ENCODE measurements at places on chromosomes 13 and 19.

GRCh38 chr19:5229778-5230335 lies 110.8 kb downstream of the PTPRS start:
- DNase-seq, result no peak

- DNase-seq, result peak; percentile 61
Observed at GRCh38 chr19:43675269-43675879, 5.4 kb upstream of the PLAUR start.

DNA sequence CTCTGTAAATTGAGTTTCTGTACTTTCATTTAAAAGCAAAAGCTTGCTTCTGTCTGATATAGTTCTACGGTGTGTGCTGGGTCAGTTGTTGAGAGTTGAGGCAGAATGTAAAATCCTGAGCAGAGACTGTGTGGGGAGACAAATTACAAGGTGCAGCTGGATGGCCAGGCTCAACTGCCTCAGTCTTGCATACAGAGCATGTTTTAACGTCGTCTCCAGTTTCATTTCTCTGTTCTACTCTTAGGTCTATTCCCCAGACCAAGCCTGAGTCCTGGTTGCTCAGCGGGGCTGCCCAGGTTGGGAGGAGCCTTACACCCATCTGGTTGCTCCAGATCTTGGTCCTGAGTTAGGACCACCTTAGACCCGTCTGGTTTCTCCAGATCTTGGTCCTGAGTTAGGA lies 54.4 kb upstream of the MEDAG start:
- DNase-seq, result no peak

DNA sequence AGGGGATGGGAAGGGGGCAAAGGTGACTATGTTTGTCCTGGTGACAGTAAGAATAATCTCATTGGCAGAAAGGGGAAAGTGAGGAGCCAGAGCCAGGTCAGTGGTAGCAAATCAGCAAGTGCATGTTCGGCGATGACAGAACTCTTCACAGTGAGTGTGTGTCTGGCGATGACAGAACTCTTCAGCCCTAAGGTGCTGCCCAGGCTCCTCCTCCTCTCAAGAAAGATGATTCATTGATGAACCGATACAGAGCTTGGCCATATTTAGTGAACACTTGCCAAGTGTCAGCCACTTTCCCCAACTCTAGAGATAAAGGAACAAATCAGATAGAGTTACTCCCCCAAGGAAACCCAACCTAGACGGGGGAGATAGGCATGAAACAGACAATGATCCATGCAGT lies 199.3 kb upstream of the UBL3 start:
- DNase-seq, result no peak

- no peak for DNase-seq
Observed at GRCh38 chr19:4993683-4994082, 24.8 kb downstream of the KDM4B start.

DNA sequence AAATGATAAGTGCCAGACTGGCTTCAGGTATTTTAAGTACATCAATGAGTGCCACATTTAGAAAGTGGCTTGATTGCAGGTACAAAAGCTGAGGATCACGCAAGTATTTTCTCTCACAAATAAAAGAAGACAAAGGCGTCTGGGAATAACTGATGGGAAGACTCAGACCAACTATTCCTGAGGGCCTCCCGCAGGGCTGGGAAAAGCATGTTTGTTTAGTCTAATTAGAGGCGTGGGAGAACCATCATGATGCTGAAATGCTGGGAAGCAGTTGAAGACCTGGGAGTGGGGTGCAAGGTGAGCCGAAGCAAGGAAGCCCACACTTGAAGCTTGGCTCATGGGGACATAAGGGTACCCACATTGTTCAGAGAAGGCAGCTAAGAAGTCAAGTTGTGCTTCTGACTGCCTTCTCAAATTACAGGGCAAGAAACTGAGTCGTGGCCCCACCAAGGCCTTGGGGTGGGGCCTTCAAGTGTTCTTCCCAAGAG lies 536.0 kb downstream of the MYO16 start:
- DNase-seq, result no peak

DNA sequence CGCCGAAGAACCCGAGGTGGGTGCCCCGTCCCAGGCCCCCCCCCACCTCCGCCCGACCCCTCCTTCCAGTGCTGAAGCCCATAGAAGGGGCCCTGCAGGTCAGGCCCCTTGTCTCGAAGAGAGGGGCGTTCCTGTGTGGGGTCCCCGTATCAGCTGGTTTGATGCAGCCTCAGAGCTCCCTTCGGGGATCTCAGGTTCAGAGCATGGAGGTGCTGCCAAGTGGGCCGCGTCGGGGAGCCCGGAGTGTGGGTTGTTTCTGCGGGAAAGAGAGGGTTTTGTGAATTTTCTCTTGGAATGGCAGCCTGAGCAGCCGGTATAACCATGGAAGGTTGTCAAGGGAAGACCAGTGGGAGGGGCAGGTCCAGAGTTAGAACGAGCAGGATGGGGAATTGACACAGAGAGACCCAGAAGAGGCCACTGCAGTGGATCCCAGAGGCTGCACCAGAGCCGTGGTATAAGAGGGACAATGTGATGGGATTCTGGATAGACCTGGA lies 384 bp downstream of the TRAPPC2B start:
- peak; percentile 6 for DNase-seq

- DNase-seq, result no peak
Observed at GRCh38 chr19:5698635-5699422, 8.7 kb downstream of the RPL36 start.

DNA sequence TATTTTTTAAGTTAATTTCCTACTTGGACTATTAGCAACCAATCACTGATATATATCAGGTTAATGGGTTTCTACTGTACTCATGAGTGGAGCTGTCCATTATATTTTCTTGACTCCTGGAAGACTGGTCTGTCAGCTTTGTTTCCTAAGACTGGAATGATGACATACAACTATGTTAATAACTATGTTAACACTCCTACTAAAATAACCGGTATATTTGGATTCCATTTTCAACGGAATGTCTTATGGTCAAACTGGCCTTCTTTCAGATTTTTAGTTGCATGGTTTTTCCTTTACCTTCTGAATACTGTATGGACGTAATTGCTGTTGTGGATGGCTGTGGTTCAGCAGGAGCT lies 45.8 kb upstream of the GPI start:
- no peak for DNase-seq

GRCh38 chr13:29287237-29287636 lies 308.3 kb downstream of the SLC7A1 start:
- no peak for DNase-seq

- peak; percentile 51 for DNase-seq
Observed at GRCh38 chr19:49110567-49110966, 3.6 kb upstream of the LIN7B start.

- DNase-seq, result no peak
Observed at GRCh38 chr19:29872224-29872731, 60.5 kb downstream of the CCNE1 start.

DNA sequence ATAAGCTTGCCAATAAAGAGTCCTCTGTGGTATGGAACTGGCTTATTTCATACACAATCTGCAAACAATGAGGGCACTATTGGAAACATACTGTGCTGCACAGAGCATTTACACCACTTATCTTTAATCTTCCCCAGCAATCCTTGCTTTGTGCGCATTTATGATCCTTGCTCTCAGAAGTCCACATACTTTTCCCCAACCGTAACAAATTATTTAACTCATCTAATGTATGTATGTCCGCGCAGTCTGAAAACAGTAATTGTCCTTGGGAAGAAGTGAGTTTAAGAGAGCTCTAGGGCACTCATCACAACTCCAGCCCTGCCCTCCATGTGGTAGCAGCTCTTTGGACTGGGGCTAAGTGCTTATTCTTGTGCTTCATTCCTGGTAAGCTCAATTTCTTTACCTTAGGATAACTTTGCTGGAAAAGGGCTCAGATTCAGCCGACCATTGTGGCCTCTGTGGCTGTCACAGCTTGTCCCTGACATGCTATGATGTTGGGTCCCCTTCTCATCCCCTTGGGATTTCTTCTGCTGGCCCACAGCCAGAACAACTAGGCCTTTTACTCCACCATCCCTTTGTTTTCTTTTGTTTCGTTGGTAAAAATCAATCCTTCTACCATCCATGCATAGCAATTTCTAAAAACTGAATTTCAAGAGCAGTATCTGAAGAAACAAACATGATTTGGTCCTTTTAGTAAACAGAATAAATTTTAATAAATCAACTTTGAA lies 152.7 kb downstream of the TNFRSF19 start:
- DNase-seq, result no peak

- DNase-seq, result peak; percentile 51
Observed at GRCh38 chr19:19062454-19063182, 1.2 kb upstream of the SLC25A42 start.

DNA sequence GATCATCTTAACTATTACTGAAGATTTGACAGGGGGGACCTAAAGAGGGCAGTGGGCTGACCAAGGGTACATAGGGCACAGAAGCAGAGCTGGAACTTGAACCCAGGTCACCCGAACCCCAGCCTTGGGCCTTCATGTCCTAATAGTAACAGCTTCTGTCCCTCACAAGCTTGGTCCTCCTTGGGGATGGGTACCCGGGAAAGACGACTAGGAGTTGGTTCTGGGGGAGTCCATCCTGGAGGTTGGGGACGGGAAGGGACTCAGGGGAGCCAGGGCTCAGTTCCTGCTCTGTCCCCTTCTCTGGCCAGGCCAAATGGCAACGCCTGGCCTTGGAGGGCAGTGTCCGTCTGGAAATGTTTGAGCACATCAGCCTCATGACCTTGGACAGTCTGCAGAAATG lies 39.6 kb upstream of the CYP4F8 start:
- DNase-seq, result no peak

- no peak for DNase-seq
Observed at GRCh38 chr13:95217920-95218830, 83.1 kb downstream of the ABCC4 start.

GRCh38 chr19:55465460-55466240 lies 1.1 kb upstream of the C19orf85 start:
- DNase-seq, result no peak

DNA sequence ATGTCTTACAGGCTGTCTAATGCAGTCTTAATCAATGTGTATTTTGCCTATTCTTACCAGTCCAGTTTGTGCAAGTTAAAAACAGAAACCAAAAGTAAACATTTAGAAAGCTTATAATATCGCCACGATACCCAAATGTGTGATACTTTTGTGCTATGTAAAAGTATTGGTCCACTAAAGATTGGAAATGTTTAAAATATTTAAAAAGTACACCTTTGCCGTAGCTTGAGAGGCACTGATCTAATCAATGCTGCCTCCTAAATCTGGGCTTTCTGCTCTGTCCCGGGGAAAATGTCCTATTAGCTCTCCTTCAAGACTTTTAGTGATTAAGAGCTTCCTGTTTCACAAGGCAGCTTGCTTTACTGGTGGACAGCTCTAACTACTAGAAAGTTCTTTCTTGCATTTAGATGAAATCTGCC lies 64.7 kb downstream of the DNAJC15 start:
- peak; percentile 21 for DNase-seq

DNA sequence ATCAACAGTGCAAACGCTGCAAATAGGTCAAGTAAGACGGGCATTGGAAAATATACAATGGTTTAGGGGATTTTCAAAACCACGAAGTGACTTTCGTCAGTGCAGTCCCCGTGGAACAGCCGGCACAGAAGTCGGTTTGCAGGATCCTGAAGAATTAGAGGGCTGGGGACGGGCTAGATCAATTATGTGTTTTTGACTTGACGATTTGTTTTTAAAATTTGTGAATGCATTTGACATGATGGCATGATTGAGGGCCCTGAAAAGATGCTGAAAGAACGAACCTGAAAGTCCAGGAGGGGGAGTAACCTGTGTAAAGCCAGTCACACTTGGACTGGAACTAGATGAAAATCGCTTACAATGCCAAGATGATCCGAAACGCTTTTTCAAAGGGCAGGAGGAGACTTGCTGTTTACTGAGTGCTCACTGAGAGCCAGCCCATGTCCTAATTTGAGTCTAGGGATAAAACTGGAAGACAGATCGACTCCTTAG lies 8.9 kb upstream of the DGKH start:
- no peak for DNase-seq

GRCh38 chr13:91031508-91031907 lies 316.0 kb upstream of the MIR17HG start:
- DNase-seq, result no peak

DNA sequence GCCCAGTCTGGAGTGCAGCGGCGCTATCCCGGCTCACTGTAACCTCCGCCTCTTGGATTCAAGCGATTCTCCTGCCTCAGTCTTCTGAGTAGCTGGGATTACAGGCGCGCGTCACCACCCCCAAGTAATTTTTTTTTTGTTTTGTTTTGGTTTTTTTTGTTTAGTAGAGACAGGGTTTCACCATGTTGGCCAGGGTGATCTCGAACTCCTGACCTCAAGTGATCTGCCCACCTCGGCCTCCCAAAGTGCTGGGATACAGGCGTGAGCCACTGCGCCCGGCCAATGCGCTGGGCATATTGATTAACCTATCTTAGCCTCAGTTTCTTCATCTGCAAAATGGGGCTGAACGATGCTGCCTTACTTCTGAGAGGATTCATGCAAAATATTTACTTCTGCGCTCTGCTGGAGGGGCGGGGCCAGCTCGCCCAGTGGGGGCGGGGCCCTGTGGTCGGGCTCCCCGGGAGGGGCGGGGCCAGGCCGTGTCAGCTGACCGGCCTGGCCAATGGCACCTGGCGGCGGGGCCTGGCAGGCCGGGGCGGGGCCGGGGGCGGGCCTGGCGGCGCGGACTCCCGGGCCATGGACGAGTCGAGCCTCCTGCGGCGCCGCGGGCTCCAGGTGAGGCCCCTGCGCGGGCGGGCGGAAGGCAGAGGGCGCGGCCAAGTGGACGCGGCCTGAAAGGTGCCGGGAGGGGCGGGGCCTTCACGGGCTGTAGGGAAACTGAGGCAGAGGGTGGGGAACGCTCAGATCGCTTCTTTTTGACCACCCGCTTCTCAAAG lies at the start of gene MAST3:
Gene MAST3 (plus strand): TSS at position 562 of the 776 bp plus-strand sequence. CDS start 15 bp downstream, at position 577.
- peak; percentile 71 for DNase-seq

DNA sequence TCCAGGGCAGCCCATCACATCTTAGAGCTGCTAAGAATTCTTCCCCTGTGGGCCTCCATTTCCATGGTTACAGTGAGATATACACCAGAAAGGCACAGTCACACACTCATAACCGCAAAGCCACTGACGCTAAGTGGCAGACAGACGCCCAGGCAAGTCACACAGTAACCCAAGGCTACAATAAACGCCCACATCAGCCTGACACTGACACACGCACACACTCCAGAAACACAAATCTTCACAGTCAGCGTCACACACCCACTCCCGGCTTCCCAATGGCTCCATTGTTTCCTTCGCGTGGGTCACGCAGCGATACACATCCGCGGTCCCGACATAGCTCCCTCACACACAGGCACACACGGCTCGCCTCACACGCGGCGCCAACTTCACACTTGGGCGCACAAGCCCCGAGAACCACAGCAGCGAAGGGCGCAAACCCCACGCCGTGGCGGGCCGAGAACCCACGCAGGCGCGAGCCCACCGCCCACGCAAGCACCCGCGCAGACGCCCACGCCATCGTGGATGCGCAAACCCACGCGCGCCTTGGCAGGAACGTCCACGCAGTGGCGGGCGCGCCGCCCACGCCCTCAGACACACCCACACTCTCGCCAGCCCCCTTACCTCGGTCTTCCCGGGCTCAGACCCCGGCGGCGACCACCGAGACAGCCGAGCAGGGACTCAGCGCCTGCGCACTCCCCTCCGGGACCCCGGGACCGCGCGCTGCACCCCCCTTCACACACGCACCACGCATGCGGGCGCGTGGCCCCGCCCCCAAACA lies at the start of gene ZNF667:
Gene ZNF667 (minus strand): TSS at position 695 of the 778 bp plus-strand sequence. CDS start 14,975 bp downstream, outside the sequence.
- DNase-seq, result peak; percentile 55

GRCh38 chr13:27130979-27131623 lies 40.5 kb downstream of the USP12 start:
- peak; percentile 65 for DNase-seq

GRCh38 chr13:89205856-89206520 lies 1534.8 kb downstream of the SLITRK5 start:
- no peak for DNase-seq

GRCh38 chr19:5189318-5189607 lies 151.3 kb downstream of the PTPRS start:
- no peak for DNase-seq
